ENCODE measurements at places on chromosomes 1 and 21.

GRCh38 chr21:41671212-41671762, 95.6 kb downstream of the RIPK4 start:
- H3K27ac ChIP-seq: no peak overlapping the region
- H3K27me3 ChIP-seq: no peaks in the 10 kb centered on the region
- no peaks in the 10 kb centered on the region for H3K36me3 ChIP-seq
- H3K4me3 ChIP-seq: no peak overlapping the region

- H3K27me3 ChIP-seq: no peaks in the 10 kb centered on the region
- peak; percentile 76 for DNase-seq
- H3K36me3 ChIP-seq: no peaks in the 10 kb centered on the region
- H3K4me3 ChIP-seq: peak overlapping the region; percentile 64
- peak overlapping the region; percentile 77 for H3K27ac ChIP-seq
Observed at GRCh38 chr1:179025975-179026812, 500 bp downstream of the FAM20B start.

GRCh38 chr1:25088946-25089345, 143.4 kb downstream of the SYF2 start:
- H3K36me3 ChIP-seq: no peaks in the 10 kb centered on the region
- peaks cover 12% of the 10 kb centered on the region for H3K4me1 ChIP-seq
- no peaks in the 10 kb centered on the region for H3K27me3 ChIP-seq
- H3K27ac ChIP-seq: no peak overlapping the region

GRCh38 chr21:26966649-26967061, 233 bp downstream of the ADAMTS5 start:
- peaks cover 97% of the 10 kb centered on the region for H3K27me3 ChIP-seq
- no peaks in the 10 kb centered on the region for H3K4me1 ChIP-seq
- no peak overlapping the region for H3K27ac ChIP-seq
- H3K36me3 ChIP-seq: no peaks in the 10 kb centered on the region
- DNase-seq: no peak
- peak overlapping the region; percentile 75 for H3K4me3 ChIP-seq

DNA sequence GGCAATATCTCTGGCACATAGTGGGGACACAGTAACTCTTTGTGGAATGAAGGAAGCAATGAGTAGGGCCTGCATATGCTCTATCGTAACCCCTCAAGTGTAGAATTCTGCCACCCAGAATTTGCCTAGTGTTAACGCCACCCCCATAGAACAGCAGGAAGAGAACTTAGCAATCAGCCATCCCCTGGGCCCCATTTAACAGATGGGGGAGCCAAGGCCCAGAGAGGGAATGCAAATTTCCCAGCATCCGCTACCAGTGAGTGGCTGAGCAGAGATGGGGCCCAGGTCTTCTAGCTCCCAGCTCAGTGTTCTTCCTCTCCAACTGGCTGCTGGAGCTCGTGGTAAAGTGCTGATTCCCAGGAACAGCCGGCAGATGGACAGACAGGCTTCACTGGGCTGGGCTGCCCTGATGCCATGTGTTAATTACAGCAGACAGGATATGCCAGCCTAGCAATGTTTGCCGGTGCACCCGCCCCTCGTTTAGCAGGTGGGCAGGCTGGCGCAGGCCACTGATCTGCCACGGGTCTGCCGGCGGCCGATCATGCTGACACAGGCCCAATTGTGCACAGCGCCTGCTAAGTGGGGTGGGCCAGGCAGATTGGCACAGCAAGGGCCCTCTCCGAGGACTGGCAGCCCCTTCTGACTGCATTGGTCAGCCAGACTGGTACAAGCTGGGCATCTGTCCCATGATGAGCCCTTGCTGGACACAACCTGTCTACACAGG, 171.9 kb downstream of the IGSF21 start:
- H3K4me1 ChIP-seq: peaks cover 11% of the 10 kb centered on the region
- no peak overlapping the region for H3K4me3 ChIP-seq
- no peak overlapping the region for H3K27ac ChIP-seq
- peaks cover 9% of the 10 kb centered on the region for H3K27me3 ChIP-seq
- H3K36me3 ChIP-seq: no peaks in the 10 kb centered on the region
- DNase-seq: no peak

GRCh38 chr21:33080776-33081175, 10.8 kb downstream of the OLIG1 start:
- H3K4me1 ChIP-seq: peaks cover 9% of the 10 kb centered on the region
- H3K4me3 ChIP-seq: no peak overlapping the region
- no peak for DNase-seq
- H3K27me3 ChIP-seq: peaks cover 15% of the 10 kb centered on the region
- H3K36me3 ChIP-seq: no peaks in the 10 kb centered on the region
- no peak overlapping the region for H3K27ac ChIP-seq

DNA sequence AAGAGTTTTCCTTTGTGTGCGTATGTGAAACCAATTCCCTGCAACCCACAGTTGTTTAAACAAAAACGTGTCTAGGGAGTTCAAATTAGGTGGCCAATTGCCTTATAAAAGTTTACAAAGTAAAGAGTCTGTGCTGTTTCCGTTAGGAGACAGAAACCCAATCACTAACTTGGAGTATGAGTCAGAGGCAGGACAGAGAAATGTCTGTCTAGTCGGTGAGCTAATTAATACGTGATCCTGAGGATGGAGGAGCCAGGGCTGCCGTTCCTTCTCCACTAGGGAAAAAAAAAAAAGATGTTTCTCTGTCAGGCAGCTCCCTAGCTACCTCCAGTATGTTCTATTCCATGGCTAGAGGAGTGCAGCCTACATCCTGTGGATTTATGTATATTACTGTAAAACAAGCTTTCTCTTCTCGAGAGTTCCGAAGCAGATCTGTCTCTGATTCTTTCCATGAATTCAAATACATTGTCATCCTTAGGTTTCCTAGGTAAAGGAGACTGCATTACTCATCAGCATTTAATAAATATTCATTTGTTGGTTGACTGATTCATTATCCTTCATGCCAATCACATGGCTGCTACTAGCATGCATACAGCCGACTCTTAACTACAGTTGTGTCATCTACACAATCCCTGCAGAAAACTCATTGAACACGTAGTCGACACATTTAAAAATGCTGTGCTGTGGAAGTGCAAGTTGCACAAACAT, 430.6 kb downstream of the KIF26B start:
- H3K4me3 ChIP-seq: no peak overlapping the region
- no peak overlapping the region for H3K27ac ChIP-seq
- H3K27me3 ChIP-seq: no peaks in the 10 kb centered on the region
- H3K4me1 ChIP-seq: peaks cover 7% of the 10 kb centered on the region
- DNase-seq: no peak

- no peak overlapping the region for H3K27ac ChIP-seq
- DNase-seq: no peak
- peaks cover 6% of the 10 kb centered on the region for H3K4me1 ChIP-seq
- no peak overlapping the region for H3K4me3 ChIP-seq
- peaks cover 36% of the 10 kb centered on the region for H3K36me3 ChIP-seq
Observed at GRCh38 chr1:9871707-9872425, 38.2 kb downstream of the CTNNBIP1 start.

- H3K36me3 ChIP-seq: peaks cover 38% of the 10 kb centered on the region
- no peak overlapping the region for H3K27ac ChIP-seq
- no peaks in the 10 kb centered on the region for H3K27me3 ChIP-seq
- H3K4me3 ChIP-seq: peak overlapping the region; percentile 68
- no peak for DNase-seq
- H3K4me1 ChIP-seq: peaks cover 17% of the 10 kb centered on the region
Observed at GRCh38 chr1:155052439-155053395, 1.6 kb downstream of the ADAM15 start.

GRCh38 chr1:212542761-212543187, 65.8 kb upstream of the ATF3 start:
- no peak for DNase-seq
- H3K4me1 ChIP-seq: no peaks in the 10 kb centered on the region
- H3K27me3 ChIP-seq: no peaks in the 10 kb centered on the region
- H3K27ac ChIP-seq: no peak overlapping the region
- no peak overlapping the region for H3K4me3 ChIP-seq

DNA sequence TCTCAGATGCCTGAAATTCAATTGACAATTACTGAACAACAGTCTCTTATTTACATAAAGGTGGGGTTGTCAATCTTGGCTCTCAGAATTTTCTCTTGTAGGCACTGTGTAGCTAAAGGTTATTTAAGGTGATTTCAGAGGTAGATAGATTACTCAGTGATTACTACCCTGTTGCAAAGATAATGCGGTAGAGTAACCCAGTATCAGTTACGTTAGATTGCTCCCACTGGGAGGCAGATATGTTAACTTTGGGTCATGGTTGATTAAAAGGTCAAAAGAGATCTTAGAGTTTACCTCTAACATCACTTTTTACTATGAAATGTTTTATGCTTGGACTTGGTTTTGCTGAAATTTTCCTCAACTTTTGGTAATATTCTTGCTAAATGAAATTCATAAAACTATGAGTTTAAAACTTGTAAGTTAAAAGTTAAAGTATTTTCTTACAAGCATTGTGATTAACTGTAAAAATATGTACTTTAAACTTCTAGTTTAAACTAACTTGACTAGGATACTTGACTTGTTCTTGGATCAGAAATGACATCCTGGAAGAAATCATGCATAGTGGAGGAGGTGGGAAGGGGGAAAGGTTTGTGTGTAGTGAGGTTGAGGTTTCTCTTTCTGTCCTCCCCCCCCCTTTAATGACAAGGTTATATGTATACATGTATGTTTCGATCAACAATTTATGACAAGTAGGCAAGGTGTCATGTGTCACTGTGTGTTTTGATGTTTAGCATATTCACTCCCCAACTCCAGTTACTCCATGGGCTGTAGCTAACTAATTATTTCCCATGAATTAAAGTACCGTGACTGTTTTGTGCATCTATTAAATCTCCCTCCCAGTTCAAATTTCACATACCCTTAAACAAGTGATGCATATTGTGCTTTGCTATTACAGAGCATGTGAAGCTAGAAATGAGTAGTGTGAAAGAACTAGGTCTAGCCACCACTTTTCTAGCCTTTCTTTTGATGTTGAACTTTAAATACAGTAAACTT, 2.9 kb downstream of the LAMC1 start:
- peaks cover 30% of the 10 kb centered on the region for H3K36me3 ChIP-seq
- H3K27me3 ChIP-seq: no peaks in the 10 kb centered on the region
- H3K27ac ChIP-seq: no peak overlapping the region
- H3K4me3 ChIP-seq: peak overlapping the region; percentile 91
- H3K4me1 ChIP-seq: peaks cover 34% of the 10 kb centered on the region

DNA sequence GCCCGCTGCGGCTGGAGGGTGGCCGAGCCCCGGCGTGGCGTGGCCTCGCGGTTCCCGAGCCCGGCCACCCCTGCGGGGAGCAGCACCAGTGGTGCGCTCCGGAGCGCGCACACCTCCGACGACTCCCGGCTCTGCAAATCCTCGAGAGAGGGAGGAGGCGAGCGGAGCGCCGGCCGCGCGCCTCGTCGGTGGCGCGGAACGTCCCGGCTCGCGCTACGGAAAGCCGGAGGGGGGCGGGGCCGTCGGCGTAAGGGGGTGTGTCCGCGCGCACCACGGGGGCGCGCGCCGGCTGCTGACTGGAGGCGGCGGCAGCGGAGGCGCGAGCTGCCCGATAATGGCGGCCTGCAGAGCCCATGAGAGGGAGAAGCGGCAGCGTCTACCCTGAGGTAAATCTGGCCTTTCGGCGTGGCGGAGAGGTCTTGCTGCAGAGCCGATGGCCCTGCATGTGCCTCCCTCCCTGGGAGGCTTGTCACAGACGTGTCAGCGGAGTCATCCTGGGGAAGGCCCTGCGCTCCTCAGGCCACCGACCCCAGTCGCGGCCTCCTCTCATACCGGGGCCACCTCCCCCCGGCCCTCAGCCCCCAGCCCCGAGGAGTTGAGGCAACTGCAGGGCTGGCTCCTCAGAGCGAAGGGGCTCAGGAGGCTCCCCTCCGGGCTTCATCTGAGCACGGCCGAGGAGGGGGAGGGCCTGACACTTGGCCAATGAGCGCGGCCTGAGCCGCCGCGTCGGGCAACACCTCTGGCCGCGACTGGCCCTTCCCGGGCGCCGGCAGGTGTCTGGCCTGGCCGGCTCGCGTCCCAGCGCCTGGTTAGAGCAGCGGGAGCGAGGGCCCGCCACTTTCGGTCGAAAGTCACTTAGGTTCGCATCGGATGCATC, at the start of gene PDIK1L:
Gene PDIK1L (plus strand): TSS at position 295 of the 877 bp plus-strand sequence. CDS start 2,485 bp downstream, outside the sequence.
- peaks cover 10% of the 10 kb centered on the region for H3K4me1 ChIP-seq
- H3K27ac ChIP-seq: peak within 1 kb of the TSS; percentile 95
- H3K27me3 ChIP-seq: no peaks in the 10 kb centered on the region

- no peak overlapping the region for H3K4me3 ChIP-seq
- H3K36me3 ChIP-seq: no peaks in the 10 kb centered on the region
- H3K27me3 ChIP-seq: no peaks in the 10 kb centered on the region
Observed at GRCh38 chr1:5729636-5730145, 262.5 kb downstream of the NPHP4 start.

- no peak for DNase-seq
- H3K27ac ChIP-seq: no peak overlapping the region
- peaks cover 10% of the 10 kb centered on the region for H3K4me1 ChIP-seq
- no peaks in the 10 kb centered on the region for H3K27me3 ChIP-seq
- H3K36me3 ChIP-seq: no peaks in the 10 kb centered on the region
Observed at GRCh38 chr1:40036574-40036973, 4.0 kb upstream of the CAP1 start.

GRCh38 chr1:192747301-192747700, 61.5 kb upstream of the RGS2 start:
- no peaks in the 10 kb centered on the region for H3K36me3 ChIP-seq
- no peak overlapping the region for H3K4me3 ChIP-seq
- H3K27me3 ChIP-seq: no peaks in the 10 kb centered on the region
- no peak for DNase-seq
- no peak overlapping the region for H3K27ac ChIP-seq
- H3K4me1 ChIP-seq: no peaks in the 10 kb centered on the region

GRCh38 chr1:45585110-45585426, 1.2 kb downstream of the NASP start:
- peaks cover 2% of the 10 kb centered on the region for H3K36me3 ChIP-seq
- peak overlapping the region; percentile 24 for H3K27ac ChIP-seq
- H3K4me3 ChIP-seq: peak overlapping the region; percentile 90
- DNase-seq: no peak
- peaks cover 10% of the 10 kb centered on the region for H3K4me1 ChIP-seq

DNA sequence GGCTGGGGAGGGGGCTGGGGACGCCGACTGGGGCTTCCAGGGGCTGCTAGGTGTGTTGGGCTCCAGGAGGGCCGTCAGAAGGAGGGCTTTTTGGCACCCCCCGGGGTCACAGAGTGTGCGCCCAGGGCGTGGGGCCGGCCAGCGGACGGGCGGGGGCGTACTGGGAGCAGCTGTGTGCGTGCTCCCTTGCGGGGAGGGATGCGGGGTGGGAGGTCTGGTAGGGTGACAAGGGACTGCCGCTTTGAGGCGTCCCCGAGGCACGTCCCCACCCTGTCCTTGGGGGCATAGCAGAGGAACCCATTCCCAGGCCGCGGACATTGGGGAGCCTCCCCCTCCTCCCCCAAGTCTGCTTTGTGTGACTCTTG, 1.1 kb downstream of the FOXO6 start:
- no peak overlapping the region for H3K27ac ChIP-seq
- peaks cover 51% of the 10 kb centered on the region for H3K27me3 ChIP-seq
- peak overlapping the region; percentile 48 for H3K4me3 ChIP-seq
- DNase-seq: no peak

DNA sequence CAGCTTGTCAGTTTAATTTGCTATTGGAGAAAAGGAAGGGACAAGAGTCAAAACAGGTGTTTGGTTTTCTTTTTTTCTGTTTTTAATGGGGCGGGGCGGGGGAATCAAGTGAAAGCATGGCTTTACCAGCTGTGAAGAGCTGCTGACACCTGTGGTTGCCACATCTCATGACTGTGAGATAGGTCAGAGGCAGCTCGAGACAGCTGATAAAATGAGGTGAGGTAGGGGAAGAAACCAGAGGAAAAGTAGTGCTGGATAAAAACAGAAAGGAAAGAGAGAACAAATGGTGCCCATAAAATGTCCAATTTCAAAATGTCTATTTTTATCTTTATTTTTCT, 272.3 kb downstream of the NEGR1 start:
- DNase-seq: no peak
- no peak overlapping the region for H3K27ac ChIP-seq
- no peaks in the 10 kb centered on the region for H3K36me3 ChIP-seq
- no peaks in the 10 kb centered on the region for H3K27me3 ChIP-seq
- H3K4me1 ChIP-seq: peaks cover 3% of the 10 kb centered on the region

- no peak overlapping the region for H3K4me3 ChIP-seq
- no peaks in the 10 kb centered on the region for H3K27me3 ChIP-seq
- H3K36me3 ChIP-seq: no peaks in the 10 kb centered on the region
- no peak for DNase-seq
Observed at GRCh38 chr1:95308276-95309030, 74.4 kb downstream of the RWDD3 start.
